Stimulated activated CD4-positive, alpha-beta T cell treated with anti-CD3 and anti-CD28 coated beads, TNF-alpha, amount 100 ng/mL, for 1 hour (primary cell): ENCODE measurements at places on chromosomes 7 and 10.
A peak's percentile ranks its signal among the peaks of the same experiment; 100 is the strongest.

GRCh38 chr10:17453373-17454091 lies 863 bp downstream of the ST8SIA6 start:
- DNase-seq = no peak

DNA sequence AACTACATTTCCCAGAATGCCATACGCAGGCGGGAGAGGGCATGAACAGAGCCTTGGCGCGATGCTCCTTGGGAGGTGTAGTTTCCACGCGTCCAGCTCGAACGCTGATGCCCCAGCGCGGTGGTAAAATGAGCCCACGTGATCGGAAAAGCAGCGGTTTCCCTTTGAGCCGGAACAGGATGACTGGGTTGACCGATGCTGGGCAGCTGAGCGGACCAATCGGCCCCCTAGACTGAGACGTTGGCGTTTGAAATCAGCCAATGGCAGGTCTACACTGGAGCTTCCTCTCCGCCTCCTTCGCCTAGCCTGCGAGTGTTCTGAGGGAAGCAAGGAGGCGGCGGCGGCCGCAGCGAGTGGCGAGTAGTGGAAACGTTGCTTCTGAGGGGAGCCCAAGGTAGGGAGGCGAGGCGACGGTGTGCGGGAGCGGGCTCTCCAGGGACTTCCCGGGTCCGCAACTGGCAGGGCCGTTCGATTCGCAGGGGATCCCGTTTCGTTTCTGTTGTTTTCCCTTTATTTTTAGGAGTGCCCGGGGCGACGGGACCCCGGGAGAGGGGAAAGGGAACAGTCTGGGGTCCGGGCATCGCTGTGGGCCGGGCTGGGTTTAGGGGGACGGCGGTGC lies at the start of gene BUB3:
BUB3 (plus strand) TSS at position 311 of the 619 bp plus-strand sequence. CDS start 516 bp downstream, outside the sequence.
- peak; percentile 75 for DNase-seq

DNA sequence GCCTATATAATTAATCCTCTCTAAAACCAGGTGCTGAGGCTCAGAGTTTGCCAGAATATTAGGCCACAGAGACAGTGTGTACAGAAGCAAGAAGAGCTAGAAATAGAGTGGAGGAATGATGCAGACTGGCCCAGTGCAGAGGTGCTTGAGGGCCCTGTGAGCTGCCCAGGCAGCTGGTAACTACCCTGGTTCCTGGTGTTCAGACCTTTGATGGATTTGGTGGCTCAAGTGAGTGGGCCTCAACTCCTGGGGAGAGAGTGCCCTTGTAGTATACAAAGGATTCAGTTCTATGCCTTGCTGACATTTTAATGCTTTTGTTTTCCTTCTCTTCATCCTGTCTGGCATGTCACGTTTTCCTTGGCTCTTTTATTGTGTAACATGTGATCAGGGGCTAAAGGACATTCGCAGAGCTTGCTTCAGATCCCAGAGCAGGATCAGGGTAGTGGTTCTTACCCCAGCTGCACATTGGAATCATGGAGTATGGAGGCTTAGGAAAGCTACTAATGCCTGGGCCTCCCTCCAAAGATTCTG lies 20.0 kb downstream of the LRRC4 start:
- no peak for DNase-seq

GRCh38 chr7:78169992-78170391 lies 371.4 kb downstream of the PHTF2 start:
- no peak for DNase-seq

- no peak for DNase-seq
Observed at GRCh38 chr10:72509941-72510340, 115.9 kb downstream of the MICU1 start.

DNA sequence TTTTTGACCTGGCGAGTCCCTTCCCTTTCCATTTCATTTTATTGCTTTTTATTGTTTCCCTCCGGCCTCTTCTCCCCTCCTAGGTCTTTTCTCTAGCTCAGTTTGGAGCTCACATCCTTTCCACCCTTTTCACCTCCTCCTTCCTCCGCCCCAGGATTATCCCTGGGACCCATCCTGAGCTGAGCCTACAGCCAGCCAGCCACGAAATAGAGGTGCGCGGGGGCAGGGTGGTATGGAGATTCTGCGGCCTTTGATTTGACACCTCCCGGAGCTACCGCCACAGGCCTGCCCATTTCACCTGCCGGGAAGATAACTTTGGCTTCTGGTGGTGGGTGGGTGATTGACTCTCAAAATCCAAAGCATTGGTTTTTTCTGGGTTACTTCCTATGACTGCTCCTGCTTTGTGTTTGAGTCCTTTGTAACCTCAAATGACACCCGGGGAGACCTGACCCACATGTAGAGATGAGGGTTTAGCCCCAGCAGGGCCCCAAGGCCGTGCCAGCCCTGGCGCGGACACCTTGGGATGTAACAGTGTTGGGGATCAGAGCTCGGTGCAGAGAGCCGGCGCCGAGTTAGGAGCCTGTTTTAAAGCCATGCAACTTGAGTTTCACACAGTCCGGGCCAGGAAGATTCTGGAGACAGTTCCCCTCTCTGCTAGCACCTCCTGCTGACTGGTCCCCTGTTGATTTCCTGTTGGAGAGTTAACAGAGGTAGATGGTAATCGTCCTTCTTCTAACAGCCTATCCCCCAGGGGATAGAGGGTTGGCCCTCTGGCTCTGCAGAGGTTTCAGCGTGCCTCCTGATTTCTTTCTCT lies 1.5 kb downstream of the DUSP5 start:
- DNase-seq = no peak

DNA sequence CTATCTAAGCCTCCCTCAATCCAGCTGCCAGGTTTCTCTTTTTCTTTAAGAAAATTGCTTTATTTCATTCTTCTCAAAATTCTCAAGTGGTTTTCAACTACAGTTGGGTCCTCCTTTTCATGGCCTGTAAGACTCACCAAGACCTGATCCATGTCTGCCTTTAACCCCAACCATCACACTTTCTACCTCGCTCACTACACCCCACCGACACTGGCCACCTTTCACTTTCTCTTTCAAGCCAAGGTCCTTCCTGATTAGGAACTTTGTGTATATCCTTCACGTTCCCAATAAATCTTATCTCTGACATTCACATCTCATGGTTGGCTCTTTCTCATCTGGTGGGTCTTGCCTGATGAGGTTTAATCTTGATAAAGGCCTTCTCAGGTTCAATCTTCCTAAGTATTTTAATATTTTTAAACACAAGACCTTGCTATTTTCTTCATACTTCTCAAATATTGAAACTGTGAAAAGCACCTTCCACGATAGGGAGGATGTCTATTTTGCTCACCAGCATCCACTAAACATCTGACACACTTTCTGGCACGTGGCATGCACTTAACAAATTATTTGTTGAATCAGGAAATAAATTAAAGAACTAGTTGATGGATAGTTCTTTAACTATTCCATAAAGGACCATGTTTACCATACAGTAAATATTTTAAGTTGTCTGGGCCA lies 624.8 kb downstream of the GRID1 start:
- DNase-seq = no peak

GRCh38 chr10:58820861-58821751 lies 308.4 kb downstream of the BICC1 start:
- DNase-seq = no peak

- no peak for DNase-seq
Observed at GRCh38 chr10:58064714-58065528, 202.8 kb downstream of the IPMK start.

DNA sequence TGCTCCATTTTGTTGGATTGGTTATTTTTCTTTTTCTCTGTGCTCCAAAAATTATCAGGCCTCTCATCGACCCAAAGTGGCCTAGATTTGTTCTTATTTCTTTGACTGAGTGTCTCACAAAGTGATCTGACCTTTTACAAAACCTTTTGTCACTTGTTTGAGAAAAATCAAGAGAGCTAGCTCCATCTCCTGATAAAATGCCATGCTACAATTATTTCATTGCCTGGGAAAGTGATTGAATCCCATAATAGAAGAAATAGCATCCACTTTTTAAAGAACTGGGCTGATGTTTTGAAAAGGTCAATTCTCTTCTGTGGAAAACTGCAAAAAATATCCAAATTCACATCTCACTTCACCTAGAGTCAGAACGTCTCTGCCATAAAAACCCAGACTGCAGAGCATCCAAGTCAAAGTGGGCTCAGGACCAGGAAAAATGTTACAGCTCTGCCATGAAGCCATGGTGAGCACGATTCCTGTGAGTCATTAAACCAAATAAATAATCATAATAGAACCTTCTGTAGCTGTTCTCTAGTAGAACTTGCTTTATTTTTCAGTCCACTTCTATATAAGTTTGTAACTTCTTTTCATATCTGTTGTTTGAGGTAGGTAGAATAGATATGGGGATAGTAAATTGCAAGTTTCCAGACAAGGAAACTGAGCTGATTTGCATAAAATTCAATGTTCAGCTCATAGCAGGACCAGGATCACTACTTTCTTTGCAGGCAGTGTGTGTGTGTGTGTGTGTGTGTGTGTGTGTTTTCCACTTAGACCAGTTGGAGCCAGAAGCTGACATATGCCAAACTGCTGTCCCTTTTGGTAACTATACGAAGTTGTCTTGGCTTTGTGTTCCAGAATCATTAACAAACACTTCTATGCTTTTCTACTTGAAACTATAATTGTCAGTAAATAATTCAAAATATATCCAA lies 632.5 kb upstream of the ANKRD30A start:
- DNase-seq = no peak

GRCh38 chr10:822661-823367 lies 108.7 kb downstream of the LARP4B start:
- DNase-seq = no peak

GRCh38 chr7:83936056-83936708 lies 258.4 kb downstream of the SEMA3A start:
- DNase-seq = peak; percentile 2

DNA sequence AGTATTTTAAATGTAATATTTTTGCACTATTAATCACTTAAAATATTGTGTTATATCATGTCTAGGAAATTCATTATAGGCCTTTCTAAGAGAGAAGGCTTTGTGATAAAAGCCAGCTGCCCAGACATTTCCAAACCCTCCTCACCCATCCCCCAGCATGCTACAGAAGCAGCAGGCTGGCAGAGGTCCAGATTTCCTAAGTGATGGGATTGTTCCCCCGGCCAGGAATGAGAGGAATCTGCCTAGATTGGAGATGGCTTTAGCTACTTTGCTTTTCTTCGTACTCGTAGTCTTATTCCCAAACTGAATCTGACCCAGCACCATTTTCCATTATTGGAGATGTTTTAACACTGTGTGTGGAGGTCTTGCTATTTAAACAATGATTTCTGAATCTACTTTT lies 29.4 kb downstream of the CDK14 start:
- DNase-seq = no peak

- no peak for DNase-seq
Observed at GRCh38 chr7:80380957-80381356, 130.9 kb downstream of the GNAT3 start.

- no peak for DNase-seq
Observed at GRCh38 chr7:13778967-13779366, 210.5 kb downstream of the ETV1 start.

DNA sequence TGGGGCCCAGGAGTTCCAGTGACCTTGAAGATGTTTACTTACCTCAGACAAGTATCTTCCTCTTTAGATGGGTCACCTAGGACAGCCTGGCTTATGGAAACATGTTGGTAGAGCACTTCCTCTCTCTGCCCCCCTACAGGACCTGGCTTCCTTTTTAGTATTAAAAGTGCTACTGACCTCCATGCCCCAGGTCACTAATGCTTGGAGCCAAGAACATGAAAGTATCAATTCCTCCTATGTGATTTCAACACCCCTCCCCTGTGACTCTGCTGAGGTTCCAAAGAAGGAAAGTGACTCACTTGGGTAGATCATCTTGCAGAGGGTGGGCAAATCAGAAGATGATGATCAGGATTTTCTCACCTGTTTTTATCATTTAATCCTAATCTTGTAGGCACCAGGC lies 125.3 kb upstream of the CCDC6 start:
- DNase-seq = no peak

DNA sequence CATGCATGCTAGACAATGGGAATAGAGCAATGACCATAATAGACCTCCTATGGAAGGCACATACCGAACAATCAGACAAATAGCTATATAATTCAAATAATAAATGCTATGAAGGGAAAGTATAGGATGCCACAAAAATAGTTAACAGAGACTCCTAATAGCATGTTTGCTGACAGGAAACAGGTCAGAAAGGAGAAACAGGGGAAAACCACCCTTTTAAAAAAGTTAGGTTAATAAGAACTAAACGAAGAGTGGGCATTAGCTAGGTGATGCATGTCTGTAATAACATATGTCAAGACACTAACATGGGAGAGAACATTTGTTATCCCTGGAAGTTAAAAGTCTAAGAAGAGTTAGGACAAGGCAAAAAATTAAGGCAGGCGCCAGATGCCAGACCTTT lies 58.9 kb downstream of the ABI1 start:
- DNase-seq = no peak

- no peak for DNase-seq
Observed at GRCh38 chr10:58258977-58259692, 8.6 kb downstream of the IPMK start.

- no peak for DNase-seq
Observed at GRCh38 chr10:33244354-33244967, 90.0 kb downstream of the NRP1 start.

DNA sequence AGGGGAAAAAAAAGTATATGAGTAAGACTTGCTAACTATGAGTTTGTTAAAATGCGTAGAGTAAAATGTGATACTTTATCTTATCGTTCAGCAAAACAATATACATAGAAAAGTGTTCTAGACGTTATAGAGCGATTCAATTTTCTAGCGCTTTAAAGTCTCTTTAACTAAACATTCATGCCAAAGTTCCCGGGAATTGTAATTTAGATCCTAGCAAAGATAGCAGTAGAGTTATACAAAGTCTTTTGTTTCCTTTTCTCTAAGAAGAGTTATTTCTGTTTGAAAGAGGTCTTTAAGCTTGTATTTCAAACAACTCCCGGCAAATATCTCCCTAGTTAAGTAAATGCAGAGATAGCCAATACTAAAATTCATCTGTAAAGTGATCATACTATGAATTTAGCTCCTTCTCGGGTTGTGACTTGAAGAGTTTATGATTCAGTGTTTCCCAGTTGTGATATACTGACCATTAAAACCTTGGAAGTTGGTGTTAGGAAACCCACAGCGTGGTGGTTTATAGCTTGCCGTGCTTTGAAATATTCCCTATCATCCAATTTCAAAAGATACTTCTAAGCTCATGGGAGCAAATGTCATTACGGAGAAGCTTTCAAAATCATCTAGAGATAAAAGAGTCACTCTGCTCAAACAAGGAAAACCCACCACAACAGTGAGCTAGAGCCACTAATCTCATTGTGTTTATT lies 171.7 kb downstream of the CSTF2T start:
- DNase-seq = no peak

- DNase-seq = no peak
Observed at GRCh38 chr10:70912556-70912955, 24.2 kb upstream of the PCBD1 start.

DNA sequence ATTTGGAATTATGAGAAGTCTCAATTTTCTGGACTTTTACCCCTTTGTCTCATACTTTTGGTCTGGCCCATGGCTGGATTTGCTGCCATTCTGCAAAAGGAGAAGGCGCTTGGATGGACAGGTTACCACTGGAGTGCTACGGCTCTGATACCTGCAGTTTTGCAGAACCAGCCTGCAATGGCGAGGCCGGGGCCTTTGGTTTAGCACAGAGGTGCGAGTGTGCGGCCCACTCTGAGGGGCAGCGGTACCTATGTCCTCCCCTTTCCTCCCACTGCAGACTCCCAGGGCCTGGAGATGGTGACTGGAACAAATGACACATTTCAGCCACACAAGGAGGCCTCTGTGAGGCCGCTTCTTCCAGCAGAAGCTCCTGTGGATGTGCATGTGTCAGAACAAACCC lies 11.9 kb downstream of the ZNF777 start:
- no peak for DNase-seq

GRCh38 chr7:95342642-95343307 lies 18.4 kb upstream of the PON1 start:
- DNase-seq = no peak

GRCh38 chr10:25698638-25699037 lies 235.4 kb upstream of the MYO3A start:
- DNase-seq = no peak

- no peak for DNase-seq
Observed at GRCh38 chr7:112092306-112092705, 113.9 kb downstream of the DOCK4 start.
